ENCODE measurements at places on chromosomes 3 and 15. TPM values are rescaled to one million over a fixed set of nuclear protein-coding genes. Genes with fewer than 3 reads are reported as not detected.

The GATM gene
- total RNA-seq, result 279 TPM

The RTP4 gene
- total RNA-seq, result 1.1 TPM

The SLC22A13 gene
- 0.50 TPM for total RNA-seq

The COLQ gene
- 10.5 TPM for total RNA-seq

The B3GNT5 gene
- 11.0 TPM for total RNA-seq

The DNAH1 gene
- total RNA-seq, result 9.8 TPM

The SH3GL3 gene
- 46.6 TPM for total RNA-seq

The POLQ gene
- 2.8 TPM for total RNA-seq

The C3orf80 gene
- total RNA-seq, result 0.55 TPM

The MAGEL2 gene
- total RNA-seq, result 4.6 TPM

The DHX30 gene
- 66.8 TPM for total RNA-seq

The CD200R1L gene
- total RNA-seq, result not detected

The VPS39 gene
- total RNA-seq, result 61.4 TPM

The CTXN2 gene
- 0.77 TPM for total RNA-seq

The GLDN gene
- 5.1 TPM for total RNA-seq

The GOLGA6A gene
- 0.59 TPM for total RNA-seq

The CCDC39 gene
- 2.2 TPM for total RNA-seq

The CCDC191 gene
- 11.1 TPM for total RNA-seq

The DLL4 gene
- 5.8 TPM for total RNA-seq

The TTC21A gene
- 5.3 TPM for total RNA-seq

The THAP10 gene
- total RNA-seq, result 6.6 TPM

The PIGB gene
- 14.8 TPM for total RNA-seq

The XCR1 gene
- total RNA-seq, result not detected

The AGTR1 gene
- total RNA-seq, result 5.9 TPM

The CLEC3B gene
- total RNA-seq, result 101 TPM

The LRRN1 gene
- total RNA-seq, result 49.1 TPM

The KBTBD13 gene
- not detected for total RNA-seq

The TMIE gene
- total RNA-seq, result 1.8 TPM

The ANKRD34C gene
- total RNA-seq, result 0.28 TPM

The TIGIT gene
- 0.10 TPM for total RNA-seq

The ALG1L2 gene
- total RNA-seq, result 0.89 TPM

The PAK6 gene
- 5.0 TPM for total RNA-seq

The BLM gene
- total RNA-seq, result 8.3 TPM

The ANKUB1 gene
- total RNA-seq, result 3.3 TPM

The SLCO3A1 gene
- total RNA-seq, result 6.3 TPM

The CHRD gene
- total RNA-seq, result 18.3 TPM

The EPHB1 gene
- 14.6 TPM for total RNA-seq

The TRIP4 gene
- 17.6 TPM for total RNA-seq

The CFAP44 gene
- 33.1 TPM for total RNA-seq

The ZIC1 gene
- total RNA-seq, result 514 TPM

The DENND4A gene
- 49.4 TPM for total RNA-seq

The FSTL1 gene
- total RNA-seq, result 722 TPM

The SLC27A2 gene
- 3.8 TPM for total RNA-seq

The ZNF710 gene
- total RNA-seq, result 5.3 TPM

The CELSR3 gene
- 6.0 TPM for total RNA-seq

The C2CD4A gene
- total RNA-seq, result 0.79 TPM
